HuH-7.5 (cell line): ENCODE measurements at places on chromosomes 11 and 22.

DNA sequence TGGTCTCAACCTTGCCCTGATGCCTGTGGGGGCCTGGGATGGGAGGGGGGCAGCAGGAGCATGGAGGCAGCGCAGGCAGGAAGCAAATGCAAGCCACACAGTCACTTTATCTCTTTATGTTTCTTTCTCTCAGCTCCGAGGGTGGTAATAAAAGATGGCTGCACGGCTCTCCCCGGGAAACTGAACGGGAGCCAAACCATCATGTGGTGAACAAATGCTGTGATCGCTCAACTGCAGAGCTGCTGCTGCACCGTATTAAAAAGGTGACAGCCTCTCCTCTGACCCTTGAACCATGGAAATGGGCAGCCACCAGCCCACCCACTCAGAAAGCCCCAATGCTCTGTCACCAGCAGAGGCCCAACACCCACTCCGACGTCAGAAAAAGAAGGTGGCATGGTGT is 110.0 kb downstream of the TIMP3 start:
- no peak for DNase-seq

- no peak for DNase-seq
These were observed 33.4 kb downstream of the PGR start for GRCh38 chr11:101096036-101096704.

- DNase-seq = peak; percentile 80
These were observed 398 bp upstream of the ATG16L2 start for GRCh38 chr11:72813740-72814285.

DNA sequence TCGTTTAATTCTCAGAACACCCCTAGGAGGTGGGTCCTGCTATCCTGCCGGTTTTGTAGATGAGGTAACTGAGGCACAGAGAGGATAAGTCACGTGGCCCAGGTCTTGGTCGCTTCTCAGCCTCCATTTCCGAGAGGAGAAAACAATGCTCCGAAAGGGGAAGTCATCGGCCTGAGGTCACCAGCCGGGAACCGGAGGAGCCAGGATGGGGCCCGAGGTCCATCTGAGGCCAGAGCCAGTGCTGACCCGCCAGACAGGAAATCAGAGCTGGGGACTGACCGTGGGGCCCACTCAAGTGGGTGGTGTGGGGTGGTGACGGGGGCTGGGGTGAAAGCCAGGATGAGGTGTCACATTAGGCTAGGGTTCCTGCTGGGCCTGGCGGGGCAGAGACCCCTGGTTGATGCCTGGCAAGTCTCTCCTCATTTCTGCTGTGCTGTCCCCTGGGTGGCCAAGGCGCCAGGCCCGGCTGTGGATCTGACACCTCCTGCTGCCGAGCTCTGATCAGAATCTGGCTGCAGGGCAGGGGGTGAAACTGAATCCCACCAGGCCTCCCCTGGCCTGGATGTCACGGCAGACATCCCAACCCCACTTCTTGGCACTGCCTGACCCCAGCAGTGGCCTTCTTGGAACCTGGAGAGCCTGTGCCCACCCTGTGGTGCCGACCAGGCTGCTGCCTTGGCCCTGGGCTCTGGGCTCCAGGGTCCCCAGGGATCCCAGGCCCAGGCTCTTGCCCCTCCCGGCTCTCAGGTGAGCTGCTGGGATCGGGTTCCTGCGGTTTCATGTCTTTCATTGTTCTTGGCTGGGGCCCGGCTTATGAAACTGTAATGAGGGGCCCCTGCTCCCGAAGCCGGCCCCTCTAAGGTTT is 12.0 kb downstream of the TRIOBP start:
- DNase-seq = no peak

DNA sequence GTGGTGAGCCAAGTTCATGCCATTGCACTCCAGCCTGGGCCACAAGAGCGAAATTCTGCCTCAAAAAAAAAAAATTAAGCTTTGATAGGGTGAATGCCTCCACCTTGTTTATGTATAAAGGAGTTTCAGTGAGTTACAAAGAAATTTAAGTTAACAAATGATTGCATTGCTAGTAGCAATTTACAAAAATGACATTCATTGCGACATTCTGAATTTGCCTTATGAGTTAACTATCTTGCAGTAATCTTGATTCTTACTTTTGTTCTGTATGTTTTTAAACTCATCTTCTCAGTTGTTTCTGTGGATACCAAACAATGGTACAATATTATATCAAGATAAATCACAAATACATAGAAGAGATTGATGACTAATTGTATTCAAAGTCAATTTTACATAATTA is 207.0 kb downstream of the DDX10 start:
- DNase-seq = no peak

DNA sequence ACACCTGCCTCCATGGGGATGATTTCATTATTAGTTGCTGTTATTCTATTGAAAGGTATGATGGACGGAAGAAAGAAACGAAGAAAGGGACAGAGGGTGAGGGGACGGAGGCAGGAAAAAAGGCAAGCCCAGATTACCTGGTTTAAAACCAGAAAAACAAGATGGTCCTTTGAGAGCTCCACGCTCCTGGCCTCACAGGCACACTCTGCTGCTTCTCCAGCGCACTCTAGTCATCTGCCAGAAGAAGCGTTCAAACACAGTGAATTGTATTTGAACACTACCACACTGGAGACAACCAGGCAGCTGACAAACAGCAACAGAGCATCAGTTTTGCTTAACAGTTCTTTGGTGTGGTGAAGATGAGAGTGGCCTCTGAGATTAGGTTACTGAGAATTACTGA is 216.9 kb downstream of the CADM1 start:
- DNase-seq = no peak

GRCh38 chr11:70710601-70711000 is 312.3 kb downstream of the CTTN start:
- no peak for DNase-seq

DNA sequence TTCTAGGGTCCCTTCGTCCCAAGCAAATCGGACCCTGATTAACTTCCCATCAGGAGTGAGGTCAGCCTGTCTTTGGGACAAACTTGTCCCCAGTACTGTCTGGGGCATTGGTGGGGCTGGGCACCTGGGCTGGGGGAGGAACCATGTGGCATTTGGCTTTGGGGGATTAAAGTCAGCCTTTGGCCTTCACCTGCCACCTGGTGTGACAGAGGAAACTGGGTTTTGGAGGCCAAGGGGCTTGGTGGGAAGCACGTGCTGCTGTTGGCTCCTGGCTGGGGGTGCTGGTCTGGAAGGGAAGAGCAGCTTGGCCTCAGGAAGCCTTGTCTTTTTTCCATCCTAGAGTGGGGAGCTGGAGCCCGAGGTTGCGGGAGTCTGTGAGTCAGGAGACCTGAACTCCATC is 78.4 kb upstream of the NECTIN1 start:
- DNase-seq = no peak

DNA sequence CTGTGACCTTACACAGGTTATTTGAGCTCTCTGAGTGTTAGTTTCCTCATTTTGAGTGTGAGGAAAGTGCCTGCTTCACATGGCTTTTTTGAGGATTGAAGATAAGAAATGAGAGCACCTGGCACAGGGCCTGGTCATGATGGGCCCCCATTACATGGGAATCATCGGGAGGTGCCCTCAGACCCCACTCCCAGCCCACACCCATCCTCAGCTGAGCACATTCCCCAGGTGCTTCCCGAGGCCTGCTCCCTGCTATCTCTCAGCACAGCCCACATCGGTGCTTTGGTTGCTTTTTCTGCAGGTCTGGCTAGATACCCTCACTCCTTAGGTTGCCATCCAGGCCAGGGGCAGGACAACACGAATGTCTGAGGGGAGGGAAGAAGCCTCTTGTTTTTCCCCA is 16.6 kb downstream of the DGAT2 start:
- no peak for DNase-seq

GRCh38 chr11:96748639-96749370 is 359.0 kb downstream of the JRKL start:
- no peak for DNase-seq

GRCh38 chr22:44676441-44677352 is 25.3 kb upstream of the PRR5 start:
- DNase-seq = peak; percentile 55

- DNase-seq = no peak
These were observed 108.6 kb downstream of the TRIM29 start for GRCh38 chr11:120029321-120029720.

GRCh38 chr22:44229331-44229730 is 48.6 kb downstream of the PARVG start:
- DNase-seq = no peak
